EH (cell line): ENCODE measurements at places on chromosomes 1 and 21.

DNA sequence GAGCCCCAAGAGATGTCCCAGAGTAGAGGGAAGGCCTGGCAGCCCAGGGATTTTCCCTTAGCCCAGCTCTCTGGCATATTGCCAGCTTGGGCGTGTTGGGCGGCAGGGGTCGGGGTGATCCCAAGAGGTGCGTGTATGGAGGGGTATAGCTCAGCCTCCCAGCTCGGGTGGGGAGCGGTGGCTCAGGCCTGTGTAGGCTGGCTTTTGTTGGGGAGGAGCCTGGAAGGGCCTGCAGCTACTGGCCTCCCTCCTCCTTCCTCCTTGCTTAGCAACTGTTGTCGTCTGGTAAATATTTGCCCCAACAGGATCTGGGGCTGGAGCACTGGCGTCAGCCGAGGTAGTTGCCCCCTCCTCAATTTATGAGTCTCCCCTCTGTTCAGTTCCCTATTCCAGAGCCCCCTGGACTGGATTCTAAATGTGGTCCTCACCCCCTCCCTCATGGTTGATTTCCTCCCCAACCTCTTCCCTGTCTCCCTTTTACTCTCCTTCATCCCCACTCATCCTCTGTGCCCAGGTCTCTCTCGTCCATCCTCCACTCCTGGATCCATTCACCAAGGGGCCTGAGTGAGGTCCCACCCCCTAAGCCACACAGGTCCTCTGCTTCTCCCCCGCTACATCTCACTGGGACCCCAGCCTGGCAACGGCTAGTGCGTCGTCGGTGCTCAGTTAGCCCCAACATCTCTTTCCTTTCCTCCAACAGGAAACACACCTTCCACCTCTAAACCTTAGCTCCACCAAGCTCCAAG lies 10.3 kb upstream of the LMNA start:
- DNase-seq: peak; percentile 91

DNA sequence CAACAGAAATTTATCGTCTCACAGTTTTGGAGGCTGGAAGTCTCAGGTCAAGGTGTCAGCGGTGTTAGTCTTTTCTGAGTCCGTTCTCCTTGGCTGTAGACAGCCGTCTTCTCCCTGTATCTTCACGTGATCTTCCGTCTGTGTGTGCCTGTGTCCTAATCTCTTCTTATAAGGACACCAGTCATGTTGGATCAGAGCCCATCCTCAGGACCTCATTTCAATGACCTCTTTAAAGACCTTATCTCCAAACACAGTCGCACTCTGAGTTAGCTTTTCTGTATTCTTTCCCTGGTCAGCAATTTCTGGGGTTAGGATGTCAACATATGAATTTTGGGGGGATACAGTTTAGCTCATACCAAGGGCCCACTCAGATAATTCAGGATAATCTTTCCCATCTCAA lies 247.7 kb downstream of the PRDM2 start:
- DNase-seq: no peak

DNA sequence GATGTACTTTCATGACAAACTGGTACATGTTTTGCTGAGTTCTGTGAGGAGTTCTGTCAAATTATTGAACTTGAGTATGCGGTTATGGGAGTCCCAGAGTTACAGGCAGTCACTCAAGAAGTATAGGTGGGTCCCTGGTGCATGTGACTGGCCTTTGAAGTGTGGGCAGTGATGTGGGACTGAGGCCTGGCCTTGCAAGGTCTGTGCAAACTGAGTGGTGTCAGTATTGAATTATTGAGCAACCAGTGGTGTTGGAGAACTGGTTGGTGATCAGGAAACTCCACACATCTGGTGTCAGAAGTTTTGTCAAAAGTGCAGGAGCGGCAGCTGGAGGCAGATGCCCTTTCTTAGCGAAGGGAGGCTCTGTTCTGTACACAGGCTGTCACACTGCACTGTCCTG lies 5.2 kb downstream of the ZNF678 start:
- DNase-seq: no peak

- peak; percentile 15 for DNase-seq
Measured at GRCh38 chr1:180793451-180793850, 119.2 kb upstream of the KIAA1614 start.

DNA sequence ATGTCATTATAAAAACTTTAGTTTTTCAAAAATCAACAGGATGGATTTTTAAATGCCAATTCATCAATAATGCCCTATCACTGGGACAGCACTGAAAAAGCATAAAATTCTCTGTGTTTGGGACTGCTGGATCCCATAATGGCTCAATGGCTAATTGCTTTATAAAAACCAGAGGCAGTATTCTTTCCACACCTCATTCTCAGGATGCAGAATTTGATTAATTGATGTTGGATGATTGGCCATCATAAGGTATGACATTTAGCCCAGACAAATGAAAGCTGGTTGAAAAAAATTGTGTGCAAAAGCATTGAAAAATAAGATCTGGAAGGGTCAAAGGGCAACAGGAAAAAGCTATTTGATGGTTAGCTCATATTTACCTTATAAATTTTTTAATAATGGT lies 362.2 kb upstream of the SNX7 start:
- DNase-seq: no peak

- peak; percentile 3 for DNase-seq
Measured at GRCh38 chr1:88847643-88848042, 43.7 kb downstream of the GTF2B start.

GRCh38 chr1:41838266-41838665 lies 80.5 kb downstream of the HIVEP3 start:
- no peak for DNase-seq

- DNase-seq: peak; percentile 40
Measured at GRCh38 chr1:235941876-235942624, 75.3 kb upstream of the LYST start.

GRCh38 chr1:40450495-40451237 lies 390 bp downstream of the ZFP69B start:
- DNase-seq: peak; percentile 63

DNA sequence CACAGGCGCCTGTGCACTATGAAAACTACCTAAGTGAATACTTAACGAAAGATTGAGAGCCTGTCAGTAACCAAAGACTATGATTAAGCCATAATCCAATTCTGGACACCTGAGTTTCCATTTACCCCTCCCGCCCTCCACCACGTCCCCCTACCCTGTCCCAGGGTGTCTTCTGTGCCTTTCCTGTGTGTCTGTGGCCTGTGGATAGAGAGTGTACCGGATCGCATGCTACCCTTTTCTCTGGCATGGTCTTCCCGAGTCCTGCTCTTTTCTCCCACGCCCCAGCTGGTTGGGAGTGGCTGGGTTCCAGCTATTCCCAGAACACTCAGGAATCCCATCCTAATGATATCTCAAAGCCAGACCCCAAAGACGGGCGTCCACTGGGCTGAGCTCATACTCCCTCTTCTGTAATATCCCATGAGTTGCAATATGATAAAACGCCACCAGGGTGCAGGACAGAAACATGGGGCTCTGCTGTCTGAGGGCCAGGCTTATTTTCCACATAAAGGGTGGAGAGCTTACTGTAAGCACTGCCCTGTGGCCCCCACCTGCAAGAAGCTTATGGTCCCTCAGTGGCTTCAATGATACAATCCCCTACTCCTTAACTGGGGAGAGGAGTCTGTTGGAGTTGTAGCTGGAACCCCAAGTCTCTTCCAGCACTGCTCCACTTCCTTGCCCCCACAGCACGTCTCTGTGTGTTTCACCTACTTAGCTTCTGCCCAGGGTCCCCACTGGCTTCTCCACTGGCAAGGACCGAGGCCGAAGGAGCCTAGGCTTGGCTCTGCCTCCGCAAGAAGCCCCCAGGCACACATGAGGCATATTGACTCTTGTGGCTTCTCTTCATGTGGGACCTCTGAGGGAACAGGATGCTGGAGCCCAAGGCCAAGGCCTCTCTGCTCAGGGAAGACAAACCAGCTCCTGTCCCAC lies 17.6 kb upstream of the ALX3 start:
- peak; percentile 69 for DNase-seq

GRCh38 chr21:33290441-33290840 lies 24.3 kb downstream of the IL10RB start:
- no peak for DNase-seq

- no peak for DNase-seq
Measured at GRCh38 chr1:33635336-33636012, 163.0 kb downstream of the ZSCAN20 start.
